ENCODE measurements at places on chromosomes 3 and 15.

DNA sequence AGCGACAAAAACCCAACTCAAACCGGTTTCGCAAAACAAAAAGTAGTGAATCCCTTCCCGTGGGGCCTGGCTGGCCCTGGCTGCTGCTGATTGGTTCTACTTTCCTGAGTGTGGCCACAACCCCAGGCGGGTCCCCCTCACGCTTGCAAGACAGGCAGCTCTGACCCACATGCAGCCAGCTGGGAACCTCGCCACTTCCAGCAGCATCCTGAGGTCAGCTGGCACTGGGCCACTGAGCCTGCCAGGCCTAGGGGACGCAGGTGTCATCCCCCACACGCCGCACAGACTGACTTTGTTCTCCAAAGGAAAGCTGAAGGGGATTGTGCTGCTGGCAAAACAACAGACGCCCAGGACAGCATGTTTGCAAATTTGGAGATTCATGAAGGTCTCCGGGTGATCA is 111.1 kb downstream of the TPRA1 start:
- peak; percentile 40 for DNase-seq

DNA sequence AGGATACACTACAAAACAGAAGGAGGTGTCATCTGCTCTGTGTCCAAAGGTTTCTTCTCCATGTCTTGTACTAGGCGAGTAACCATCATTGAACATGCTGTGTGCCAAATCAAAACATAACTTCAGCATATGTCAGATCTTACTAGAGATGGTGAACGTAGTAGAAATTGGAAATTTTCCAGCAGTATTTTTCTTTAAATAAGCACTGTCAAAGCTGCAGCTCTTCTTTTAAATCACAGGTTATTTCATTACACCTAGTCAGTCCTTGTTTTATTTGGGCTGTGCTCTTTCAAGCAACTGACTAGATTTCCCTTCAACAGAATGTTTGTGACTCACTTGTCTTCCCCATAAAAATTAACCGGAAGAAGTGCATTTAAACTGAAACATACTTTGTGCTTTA is 46.5 kb downstream of the MSL2 start:
- no peak for DNase-seq

- no peak for DNase-seq
Observed at GRCh38 chr3:107028626-107029025, 348.6 kb upstream of the CCDC54 start.

- DNase-seq, result no peak
Observed at GRCh38 chr15:89038146-89038545, 50.1 kb upstream of the ABHD2 start.

DNA sequence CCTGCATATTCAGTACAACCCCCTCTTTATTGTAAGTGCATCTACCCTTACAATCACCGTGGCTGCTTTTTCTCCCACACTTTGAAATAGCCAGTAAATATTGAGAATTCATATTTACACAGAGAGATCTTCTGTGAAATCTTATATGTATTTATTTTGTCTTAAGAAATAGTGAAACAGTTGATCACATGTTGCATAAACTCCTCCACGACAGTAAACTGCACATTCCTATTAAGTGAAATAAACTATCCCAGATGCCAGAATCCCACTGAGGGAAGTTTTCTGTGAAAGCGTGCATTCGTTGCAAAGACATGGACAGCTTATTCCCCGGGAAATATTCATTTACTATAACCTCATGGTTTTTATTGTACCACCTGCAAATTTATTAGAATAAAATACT is 796.0 kb downstream of the ROBO2 start:
- no peak for DNase-seq

- no peak for DNase-seq
Observed at GRCh38 chr3:148420242-148420641, 277.5 kb upstream of the AGTR1 start.

GRCh38 chr15:86892774-86893449 is 813.2 kb downstream of the AGBL1 start:
- peak; percentile 55 for DNase-seq

GRCh38 chr3:139546772-139547171 is 7.2 kb upstream of the RBP1 start:
- DNase-seq, result no peak

GRCh38 chr15:91947293-91947679 is 93.8 kb downstream of the SLCO3A1 start:
- no peak for DNase-seq

DNA sequence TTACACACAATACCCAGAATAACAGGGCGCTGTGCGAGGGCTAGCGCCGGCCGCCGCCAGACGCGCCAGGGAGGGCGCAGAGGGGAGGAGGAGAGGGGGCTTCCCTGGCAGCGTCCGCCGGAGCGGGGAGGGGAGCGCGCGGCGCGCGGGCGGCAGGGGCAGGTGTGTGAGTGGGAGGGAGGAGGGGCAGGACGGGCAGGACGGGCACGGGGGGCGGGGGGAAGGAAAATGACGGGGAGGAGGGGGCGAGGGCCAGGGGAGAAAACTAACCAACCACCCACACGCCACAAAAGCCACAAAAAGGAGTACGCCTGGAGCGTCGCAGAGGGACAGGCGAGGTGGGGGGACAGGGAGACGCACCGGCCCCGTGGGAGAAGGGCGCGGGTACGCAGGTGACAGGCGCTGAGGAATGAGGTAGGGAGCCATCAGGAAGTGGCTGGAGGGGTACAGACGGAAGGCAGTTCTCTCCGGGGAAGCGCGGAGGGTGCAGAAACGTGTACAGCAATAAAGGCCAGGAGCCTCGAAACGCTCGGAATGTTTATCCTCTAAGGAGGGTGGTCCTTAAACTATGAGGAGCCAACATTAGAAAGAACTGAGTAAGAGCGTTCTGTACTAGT is 610 bp upstream of the SATB1 start:
- peak; percentile 13 for DNase-seq

- DNase-seq, result no peak
Observed at GRCh38 chr3:100024520-100025303, 89.6 kb downstream of the FILIP1L start.

GRCh38 chr3:46068501-46068900 is 41.2 kb upstream of the XCR1 start:
- DNase-seq, result no peak

DNA sequence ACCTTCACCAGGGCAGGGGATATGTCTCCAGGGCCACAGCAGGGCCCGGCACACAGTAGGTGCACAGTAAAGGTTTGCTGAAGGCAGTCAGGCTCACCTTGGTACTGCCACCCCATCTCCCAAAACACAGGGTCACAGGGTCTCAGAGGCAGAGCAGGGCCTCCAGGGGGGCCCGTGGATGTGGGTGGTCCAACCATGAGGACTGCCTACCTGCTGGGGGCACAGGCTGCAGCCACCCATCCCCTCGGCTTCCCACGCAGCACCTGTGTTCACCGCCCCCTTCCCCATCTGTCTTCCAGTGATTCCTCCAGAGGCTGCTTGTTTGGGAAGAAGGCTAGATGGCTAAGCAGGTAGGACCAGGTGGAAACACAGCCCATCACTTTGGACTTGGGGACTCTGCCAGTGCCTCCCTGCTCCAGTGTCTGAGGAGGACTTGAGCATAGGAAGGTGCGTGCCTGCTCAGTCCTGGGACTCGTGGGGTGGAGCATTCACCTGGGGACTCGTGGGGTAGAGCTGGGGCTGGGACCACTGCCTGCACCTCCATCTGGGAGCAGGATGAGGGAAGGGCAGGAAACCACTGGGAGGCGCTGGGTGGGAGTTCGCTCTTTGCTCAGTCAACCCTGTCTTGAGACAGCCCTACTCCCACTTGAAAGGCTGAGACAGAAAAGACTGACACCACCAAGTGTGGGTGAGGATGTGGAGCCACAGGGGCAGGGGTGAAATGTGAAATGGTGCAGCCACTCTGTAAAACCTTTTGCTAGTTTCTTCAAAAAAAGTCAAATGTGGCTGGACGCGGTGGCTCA is 18.8 kb upstream of the PLXND1 start:
- DNase-seq, result peak; percentile 48
